Esophagus squamous epithelium (tissue), 5 donors: ENCODE measurements at places on chromosomes 4 and X. TPM values are rescaled to one million over a fixed set of nuclear protein-coding genes. Genes with fewer than 3 reads are reported as not detected.
A peak's percentile ranks its signal among the peaks of the same experiment; 100 is the strongest.

The BMPR1B gene
- total RNA-seq: 0.09 TPM

The WWC2 gene
- 24.8 TPM for total RNA-seq

The GNRHR gene
- 0.26 TPM for total RNA-seq

The SMIM10 gene
- 2.1 TPM for total RNA-seq

The HSFX3 gene
- not detected for total RNA-seq

The IL2 gene
- not detected for total RNA-seq

The LDB2 gene
- 7.9 TPM for total RNA-seq

The BEND2 gene
- not detected for total RNA-seq

- DNase-seq: no peak
- no peak overlapping the region for H3K27ac ChIP-seq
- no peak overlapping the region for H3K4me3 ChIP-seq
- no peaks in the 10 kb centered on the region for H3K36me3 ChIP-seq
- no peaks in the 10 kb centered on the region for H3K27me3 ChIP-seq
- peaks cover 6% of the 10 kb centered on the region for H3K4me1 ChIP-seq
These were observed 260.9 kb downstream of the SLC7A11 start for GRCh38 chr4:137981277-137981676.

- H3K27me3 ChIP-seq: no peaks in the 10 kb centered on the region
- H3K4me1 ChIP-seq: no peaks in the 10 kb centered on the region
- no peaks in the 10 kb centered on the region for H3K36me3 ChIP-seq
These were observed 134.4 kb upstream of the VEGFC start for GRCh38 chr4:176927117-176927516.

GRCh38 chrX:136711147-136711546 lies 63.2 kb downstream of the CD40LG start:
- H3K27ac ChIP-seq: no peak overlapping the region
- no peak overlapping the region for H3K4me3 ChIP-seq
- H3K4me1 ChIP-seq: no peaks in the 10 kb centered on the region
- no peaks in the 10 kb centered on the region for H3K27me3 ChIP-seq

DNA sequence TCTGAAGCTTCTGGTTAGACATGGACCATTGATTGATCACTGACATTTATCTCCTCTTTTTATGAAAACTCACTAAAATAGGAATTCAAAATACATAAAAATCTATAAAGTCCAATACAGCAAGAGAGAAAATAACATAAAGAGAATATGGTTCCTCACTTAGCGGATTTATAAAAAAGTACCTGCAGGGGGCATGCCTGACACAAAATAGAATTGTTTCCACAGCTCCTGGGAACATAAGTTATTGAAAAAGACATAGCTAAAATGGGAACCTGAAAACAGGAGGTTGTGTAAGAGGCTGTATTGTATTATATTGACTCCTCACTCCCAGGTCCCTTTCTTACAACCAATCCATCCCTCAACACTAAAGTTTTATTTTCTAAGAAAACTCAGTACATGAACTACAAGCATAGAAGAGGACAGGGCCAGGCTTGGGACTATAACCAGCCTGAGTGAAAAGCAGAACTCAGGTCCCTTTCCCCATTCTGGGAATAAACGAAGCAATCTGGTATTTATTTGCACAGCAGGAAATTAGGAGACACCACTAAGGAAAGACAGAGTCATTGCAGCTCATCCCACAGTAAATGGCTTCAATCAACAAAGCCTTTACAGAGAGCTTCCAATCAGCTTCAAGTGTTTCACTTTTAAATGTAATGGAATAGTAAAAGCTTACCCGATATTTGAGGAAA lies 121.1 kb upstream of the NDST4 start:
- DNase-seq: no peak
- no peak overlapping the region for H3K27ac ChIP-seq
- no peak overlapping the region for H3K4me3 ChIP-seq
- H3K4me1 ChIP-seq: no peaks in the 10 kb centered on the region
- no peaks in the 10 kb centered on the region for H3K27me3 ChIP-seq

GRCh38 chr4:25767877-25768725 lies 94.7 kb downstream of the SEL1L3 start:
- no peaks in the 10 kb centered on the region for H3K4me1 ChIP-seq
- no peak overlapping the region for H3K27ac ChIP-seq
- no peaks in the 10 kb centered on the region for H3K27me3 ChIP-seq
- no peak overlapping the region for H3K4me3 ChIP-seq

- peaks cover 13% of the 10 kb centered on the region for H3K27me3 ChIP-seq
- DNase-seq: no peak
- peak overlapping the region; percentile 98 for H3K27ac ChIP-seq
These were observed 2.5 kb downstream of the ARAP2 start for GRCh38 chr4:36241771-36242170.

- no peaks in the 10 kb centered on the region for H3K27me3 ChIP-seq
- no peak overlapping the region for H3K27ac ChIP-seq
- H3K4me3 ChIP-seq: no peak overlapping the region
- peaks cover 10% of the 10 kb centered on the region for H3K36me3 ChIP-seq
These were observed 41.6 kb downstream of the TMEM165 start for GRCh38 chr4:55437356-55437796.

GRCh38 chr4:7151668-7152227 lies 40.6 kb upstream of the SORCS2 start:
- no peaks in the 10 kb centered on the region for H3K36me3 ChIP-seq
- H3K4me3 ChIP-seq: no peak overlapping the region
- H3K27ac ChIP-seq: no peak overlapping the region
- peaks cover 36% of the 10 kb centered on the region for H3K4me1 ChIP-seq

DNA sequence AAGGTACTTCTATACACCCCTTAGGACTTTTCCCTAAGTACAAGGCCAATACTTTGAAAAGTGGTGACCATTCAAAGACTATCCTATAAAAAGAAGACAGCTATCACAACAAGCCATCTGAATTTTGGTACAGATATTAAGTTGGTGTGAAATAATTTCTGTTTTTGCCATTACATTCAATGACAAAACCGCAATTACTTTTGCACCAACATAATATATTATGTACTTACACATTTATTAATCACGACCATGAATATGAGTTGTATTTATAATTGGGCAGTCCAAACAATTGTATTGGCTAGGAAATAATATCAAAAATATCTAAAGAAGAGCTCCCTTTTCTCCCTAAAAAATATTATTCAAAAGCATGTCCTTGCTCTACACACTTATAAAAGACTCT lies 215.7 kb downstream of the TMA16 start:
- no peaks in the 10 kb centered on the region for H3K36me3 ChIP-seq
- no peak overlapping the region for H3K27ac ChIP-seq
- no peaks in the 10 kb centered on the region for H3K4me1 ChIP-seq
- no peaks in the 10 kb centered on the region for H3K27me3 ChIP-seq
- H3K4me3 ChIP-seq: no peak overlapping the region
- DNase-seq: no peak

- no peak overlapping the region for H3K4me3 ChIP-seq
- H3K4me1 ChIP-seq: peaks cover 19% of the 10 kb centered on the region
- DNase-seq: no peak
- no peaks in the 10 kb centered on the region for H3K36me3 ChIP-seq
- no peaks in the 10 kb centered on the region for H3K27me3 ChIP-seq
These were observed 7.6 kb downstream of the SORCS2 start for GRCh38 chr4:7199771-7200441.

- H3K27me3 ChIP-seq: no peaks in the 10 kb centered on the region
- no peak overlapping the region for H3K4me3 ChIP-seq
These were observed 38.0 kb downstream of the MOB1B start for GRCh38 chr4:70940134-70940533.
